D721Med (cell line): ENCODE measurements at places on chromosomes 13 and 19.

DNA sequence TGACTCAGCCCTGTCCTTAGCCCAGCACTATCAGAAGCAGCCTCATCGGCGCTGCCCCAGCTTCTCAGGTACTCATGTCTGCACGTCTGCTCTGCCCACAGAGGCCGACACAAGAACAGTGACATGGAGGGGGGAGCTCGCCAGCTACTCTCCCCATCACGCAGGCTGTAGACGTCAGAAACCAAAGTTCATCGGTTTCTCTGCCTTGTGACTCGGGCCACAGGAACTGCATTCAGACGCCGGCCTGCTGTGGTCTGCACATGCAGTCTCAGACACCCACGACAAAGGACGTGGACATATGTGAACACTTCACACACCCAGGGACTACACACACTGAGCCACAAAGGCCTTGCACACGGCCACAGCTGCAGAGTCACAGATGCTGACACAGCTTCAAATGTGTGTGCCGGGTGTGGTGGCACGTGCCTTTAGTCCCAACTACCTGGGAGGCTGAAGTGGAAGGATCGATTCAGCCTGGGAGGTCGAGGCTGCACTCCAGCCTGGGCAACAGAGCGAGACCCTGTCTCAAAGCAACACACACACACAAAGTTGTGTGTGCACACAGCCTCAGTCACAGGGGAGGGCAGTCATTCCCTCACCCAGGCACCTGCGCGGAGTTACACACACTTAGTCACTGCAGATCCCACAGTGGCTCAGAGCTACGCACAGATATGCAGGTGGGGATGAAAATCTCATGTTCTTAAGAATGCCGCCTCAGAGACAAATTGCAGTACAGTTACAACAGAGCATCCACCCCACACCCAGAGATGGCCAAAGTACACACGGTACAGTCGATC lies 4.9 kb upstream of the ZFP36 start:
- DNase-seq, result no peak

DNA sequence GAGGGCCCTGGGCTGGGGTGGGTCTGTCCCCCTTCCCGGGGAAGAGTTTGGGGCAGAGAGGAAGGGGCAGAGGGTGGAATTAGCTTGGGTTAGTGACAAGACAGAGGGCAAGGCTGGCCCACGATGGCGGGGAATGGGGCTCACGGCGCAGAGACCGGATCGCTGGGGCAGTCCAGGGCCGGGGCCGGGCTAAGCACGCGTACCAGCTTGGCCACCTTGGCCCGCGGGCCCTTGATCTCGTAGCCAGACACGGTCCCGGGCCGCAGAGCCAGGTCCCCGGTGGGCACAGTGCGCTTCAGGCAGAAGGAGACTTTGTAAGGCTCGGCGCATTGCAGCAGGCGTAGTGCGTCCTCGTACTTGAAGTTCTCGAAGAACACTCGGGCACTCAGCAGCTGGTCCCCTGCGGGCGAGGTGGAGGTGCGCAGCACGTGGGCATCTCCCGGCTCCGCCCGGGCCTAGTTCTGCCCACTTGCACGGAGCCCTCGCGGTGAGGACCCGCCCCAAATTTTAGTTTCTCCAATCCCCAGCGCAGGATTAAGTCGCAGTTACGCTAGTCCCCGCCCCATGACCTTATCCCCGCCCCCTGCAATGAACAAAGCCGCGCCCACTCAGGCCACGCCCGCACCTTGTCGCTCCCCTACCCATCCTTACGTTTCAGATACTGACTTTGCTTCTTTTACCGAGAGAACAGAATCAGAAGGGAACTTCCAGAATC lies 8.6 kb upstream of the HIPK4 start:
- DNase-seq, result no peak

DNA sequence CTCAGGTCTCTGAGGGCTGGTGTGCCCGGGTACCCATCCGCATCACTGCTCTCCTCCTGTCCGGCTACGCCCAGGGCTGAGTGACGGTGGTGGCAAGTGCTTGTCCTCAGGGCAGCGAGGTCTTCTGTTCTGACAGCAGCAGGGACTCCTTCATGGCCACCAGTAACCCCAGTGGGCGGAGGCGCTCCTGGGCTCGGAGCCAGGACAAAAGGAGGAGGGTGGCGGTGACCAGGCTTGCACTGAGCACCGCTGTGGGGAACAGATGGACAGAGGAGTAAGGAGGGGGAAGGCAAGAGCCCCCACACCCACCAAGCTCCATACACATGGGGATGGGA lies 5.8 kb downstream of the CD320 start:
- no peak for DNase-seq

DNA sequence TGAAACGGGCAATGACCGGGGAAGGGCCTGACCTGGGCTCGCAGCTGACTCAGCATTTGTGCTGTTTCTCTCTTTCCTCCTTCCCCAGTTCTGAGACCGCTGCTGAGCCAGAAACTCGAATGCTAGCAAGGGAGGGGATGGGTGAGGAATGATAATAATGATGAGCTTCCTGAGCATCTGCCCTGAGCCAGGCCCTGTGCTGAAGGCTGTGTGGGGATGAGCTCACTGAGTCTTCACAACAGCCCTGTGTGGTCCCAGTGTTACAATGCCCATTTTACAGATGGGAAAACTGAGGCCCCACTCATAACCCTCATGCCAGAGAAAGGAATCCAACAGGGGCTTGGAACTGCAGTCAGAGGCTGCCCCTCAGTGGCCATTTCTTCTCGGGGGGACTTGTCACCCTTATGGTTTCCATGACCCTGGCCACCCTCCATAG lies 8.1 kb downstream of the SULT2B1 start:
- no peak for DNase-seq

DNA sequence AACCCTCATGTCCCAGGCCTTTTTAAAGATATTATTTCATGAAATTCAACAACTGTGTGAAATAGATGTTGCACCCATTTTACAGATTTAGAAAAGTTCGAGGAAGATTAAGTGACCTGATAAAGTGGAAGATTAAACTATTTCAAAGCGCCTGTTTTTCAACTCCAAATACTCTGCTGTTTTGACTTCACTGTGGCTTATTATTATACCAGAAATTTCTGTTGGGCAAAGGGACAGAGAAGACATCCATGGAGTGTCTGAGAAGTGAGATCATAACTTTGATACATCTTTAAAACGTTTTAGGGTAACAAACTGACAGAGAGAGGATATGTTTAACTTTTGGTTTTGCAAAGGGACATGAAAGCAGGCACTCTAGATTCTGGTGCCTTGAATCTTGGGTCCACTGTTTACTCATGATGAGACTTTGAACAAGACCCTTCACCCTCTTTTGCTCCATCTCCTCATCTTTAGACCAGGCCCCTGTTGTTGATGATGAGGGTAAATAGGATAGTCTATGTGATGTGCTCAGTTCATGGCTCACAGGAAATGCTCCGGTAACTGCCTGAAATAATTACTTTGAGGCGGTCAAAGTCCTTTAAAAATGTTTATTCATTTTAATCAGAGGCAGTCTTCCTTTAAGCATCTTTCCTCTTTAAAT lies 55.4 kb downstream of the RFC3 start:
- no peak for DNase-seq

- no peak for DNase-seq
Measured at GRCh38 chr13:24080134-24080533, 80.4 kb upstream of the SPATA13 start.

GRCh38 chr13:112968910-112969691 lies at the start of gene MCF2L:
Gene MCF2L, plus strand, starts transcription at chr13:112969214. Its CDS starts 166 bp downstream, at chr13:112969380.
- peak; percentile 92 for DNase-seq

DNA sequence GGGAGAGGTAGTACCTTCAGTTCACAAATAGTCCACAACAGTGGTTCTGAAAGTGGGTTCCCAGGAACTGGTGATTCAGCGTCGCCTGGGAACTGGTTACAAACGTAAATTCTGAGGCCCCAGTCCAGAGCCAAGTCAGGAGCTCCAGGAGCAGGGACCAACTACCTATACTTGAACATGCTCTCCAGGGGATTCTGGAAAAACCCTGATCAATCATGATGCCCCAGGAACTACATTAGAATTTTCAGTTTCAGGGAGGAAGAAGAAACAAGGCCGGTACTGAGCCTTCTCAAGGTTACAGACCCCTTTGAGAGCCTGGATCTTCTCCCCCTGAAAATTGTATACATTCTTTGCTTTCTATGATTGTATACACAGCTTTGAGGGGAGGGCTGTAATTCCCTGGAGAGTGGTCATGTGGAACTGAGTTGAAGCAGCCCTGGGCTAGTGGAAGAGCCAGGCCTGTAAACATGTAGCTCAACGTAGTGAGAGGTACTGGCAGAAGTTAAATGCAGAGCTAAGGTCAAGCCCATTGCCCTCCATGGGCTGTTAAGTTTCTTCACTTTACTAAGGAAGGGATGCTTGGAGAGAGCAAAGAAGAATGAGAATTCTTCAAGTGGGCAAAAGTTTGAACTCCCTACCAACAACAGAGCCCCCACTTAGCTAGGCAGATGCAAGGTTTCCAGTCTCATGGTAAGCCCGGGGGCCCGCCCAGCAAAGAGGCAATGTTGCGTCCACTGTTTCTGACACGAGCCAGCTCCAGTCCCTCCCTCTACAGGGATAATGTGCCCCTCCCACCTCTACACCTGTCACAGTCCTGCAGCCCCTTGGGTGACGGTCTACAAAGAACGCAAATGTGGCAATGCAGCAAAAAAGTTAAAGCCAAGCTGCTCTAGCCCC lies 17.0 kb downstream of the DOCK9 start:
- DNase-seq, result no peak

- DNase-seq, result peak; percentile 87
Measured at GRCh38 chr19:2636897-2637683, 65.4 kb downstream of the GNG7 start.

GRCh38 chr13:114047358-114047881 lies 73.5 kb upstream of the C13orf46 start:
- DNase-seq, result no peak

- DNase-seq, result no peak
Measured at GRCh38 chr19:2054763-2055162, 3.7 kb upstream of the MKNK2 start.

- DNase-seq, result no peak
Measured at GRCh38 chr13:21218351-21219035, 42.0 kb downstream of the MRPL57 start.

- no peak for DNase-seq
Measured at GRCh38 chr13:26168237-26168814, 53.8 kb downstream of the RNF6 start.

DNA sequence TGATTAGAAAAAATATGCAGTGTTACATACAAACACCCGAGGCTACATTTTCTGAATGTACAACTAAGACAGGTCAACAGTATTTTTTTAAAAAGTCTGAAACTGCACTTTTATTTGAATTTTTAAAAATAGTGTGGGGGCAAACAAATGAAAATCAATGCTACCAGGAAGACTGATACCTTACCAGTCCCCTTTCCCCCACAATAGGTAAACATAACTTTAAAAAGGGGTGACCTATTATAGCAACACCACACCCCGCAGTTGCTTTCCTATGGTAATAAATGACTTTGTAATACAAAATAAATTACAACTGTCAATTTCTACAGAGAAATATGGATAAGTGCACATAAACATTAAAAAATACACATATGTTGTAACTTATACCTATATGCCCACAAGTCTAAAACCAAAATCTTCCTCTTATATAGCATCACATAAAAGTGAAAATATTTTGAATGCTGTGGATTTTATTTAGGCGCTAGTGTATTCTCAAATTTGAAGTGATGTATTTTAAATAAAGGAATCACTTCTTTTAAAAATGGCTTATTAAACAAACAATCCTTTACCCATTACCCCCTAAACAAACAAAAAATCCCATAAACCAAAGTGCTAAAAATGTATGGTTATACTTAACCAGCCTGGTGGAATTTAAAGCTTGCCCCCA lies 63.1 kb downstream of the KCNRG start:
- no peak for DNase-seq

DNA sequence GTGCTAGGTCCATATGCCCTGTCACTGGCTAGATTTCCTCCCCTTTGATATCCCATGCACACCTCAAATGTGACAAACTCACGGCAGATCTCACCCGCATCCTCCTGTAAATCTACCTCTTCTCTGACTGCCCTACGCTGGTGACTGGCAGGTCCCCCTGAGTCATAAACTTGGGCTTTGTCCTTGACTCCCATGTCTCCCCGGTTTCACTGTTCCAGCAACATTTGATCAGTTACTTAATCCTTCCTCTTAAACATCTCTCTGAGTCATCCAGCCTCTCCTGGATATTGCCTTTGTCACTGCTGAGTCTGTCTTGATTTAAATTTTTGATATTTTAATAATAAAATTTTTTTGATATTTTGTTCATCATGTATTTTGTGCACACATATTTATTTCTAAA lies 26.5 kb downstream of the FAM216B start:
- no peak for DNase-seq

GRCh38 chr19:49512970-49513745 lies 697 bp downstream of the FCGRT start:
- peak; percentile 68 for DNase-seq
